PC-3 (cell line): ENCODE measurements at places on chromosomes 1 and 21. TPM values are rescaled to one million over a fixed set of nuclear protein-coding genes. Genes with fewer than 3 reads are reported as not detected.

HSPA6 gene
- total RNA-seq = 3.8 and 4.3 TPM in 2 replicates

SYDE2 gene
- total RNA-seq = 4.4 and 6.8 TPM in 2 replicates

DNA sequence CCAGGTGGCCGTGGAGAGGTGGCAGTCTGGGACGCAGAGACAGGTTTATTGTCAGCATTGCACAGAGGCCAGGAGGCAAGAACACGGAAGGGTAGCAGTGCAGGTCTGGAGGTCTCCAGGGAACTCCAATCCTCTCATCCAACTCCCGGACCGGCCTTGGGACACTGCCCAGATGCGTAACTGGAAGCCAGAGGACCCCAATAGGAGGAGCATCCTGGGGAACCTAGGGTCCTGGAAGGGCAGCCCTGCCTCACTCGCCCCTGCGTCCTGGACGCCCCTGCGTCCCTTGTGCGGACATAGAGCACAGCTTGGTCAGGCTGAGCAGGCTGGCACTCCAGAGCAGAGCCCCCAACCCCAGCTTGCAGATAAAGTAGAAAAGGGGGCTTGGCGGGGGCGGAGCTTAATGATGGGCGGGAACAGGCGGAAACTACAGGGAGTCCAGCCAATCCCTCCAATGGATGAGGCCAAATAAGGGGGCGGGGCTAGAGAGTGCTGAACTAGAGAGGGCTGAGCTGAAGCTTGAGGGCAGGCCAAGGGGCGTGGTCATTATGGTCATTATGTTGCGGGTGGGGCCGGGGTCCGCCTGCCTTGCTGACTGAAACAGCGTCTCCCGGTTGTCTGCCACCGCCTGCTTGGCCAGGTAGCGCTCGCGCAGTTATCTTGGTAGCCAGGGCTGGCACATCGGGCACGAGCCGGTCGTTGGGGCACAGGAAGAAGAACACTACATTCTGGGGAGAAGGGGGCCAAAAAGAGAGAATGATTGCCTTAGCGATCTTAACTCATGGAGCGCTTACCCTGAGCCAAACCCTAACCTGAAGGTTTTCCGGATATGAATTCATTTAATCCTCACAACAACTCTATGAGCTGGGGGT, 3.7 kb upstream of the ARHGEF19 start:
- no peaks in the 10 kb centered on the region for H3K27me3 ChIP-seq
- H3K4me3 ChIP-seq = peak overlapping the region; percentile 68
- peak; percentile 82 for DNase-seq
- peaks cover 15% of the 10 kb centered on the region; the same call in 1 of the 2 replicates for H3K4me1 ChIP-seq
- H3K27ac ChIP-seq = no peak overlapping the region

DNA sequence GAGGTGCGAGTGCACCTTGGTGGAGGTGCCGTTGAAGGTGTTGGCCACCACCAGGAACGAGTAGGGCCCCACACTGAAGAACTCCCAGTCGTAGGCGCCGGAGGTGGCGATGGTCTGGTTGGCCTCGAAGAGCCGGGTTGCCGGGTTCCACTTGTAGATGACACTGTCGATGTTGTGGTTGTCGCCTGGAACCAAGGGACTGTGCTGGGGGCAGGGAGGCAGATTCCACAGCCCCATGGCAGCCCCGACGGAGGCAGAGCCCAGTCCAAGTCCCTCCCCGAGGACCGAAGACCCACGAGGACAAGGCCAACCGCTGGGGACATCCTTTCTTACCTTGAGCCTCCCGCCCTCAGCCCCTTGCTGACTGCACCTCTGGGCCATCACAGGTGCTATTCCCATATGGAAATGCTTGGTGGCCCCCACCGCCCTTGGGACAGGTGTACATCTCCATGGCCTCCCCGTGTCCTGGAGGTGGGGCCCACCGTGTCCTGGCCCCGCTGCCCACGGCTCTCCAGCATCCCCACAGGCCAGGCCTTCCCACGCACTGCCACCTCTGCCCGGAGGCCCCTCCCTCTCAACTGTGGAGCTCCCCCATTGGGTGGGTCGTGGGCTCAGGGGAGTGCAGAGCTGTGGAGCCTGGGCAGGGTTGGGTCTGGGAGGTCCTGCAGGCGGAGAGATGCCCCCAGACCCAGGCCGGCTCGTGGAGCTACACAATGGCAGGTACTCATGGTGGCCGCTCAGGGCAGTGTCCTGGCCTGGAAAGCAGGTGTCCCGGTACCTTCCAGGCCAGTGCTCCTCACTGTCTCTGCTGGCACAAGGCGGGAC, 17.9 kb downstream of the KRTAP10-1 start:
- H3K4me3 ChIP-seq = no peak overlapping the region
- no peaks in the 10 kb centered on the region for H3K4me1 ChIP-seq
- no peak overlapping the region for H3K27ac ChIP-seq

DNA sequence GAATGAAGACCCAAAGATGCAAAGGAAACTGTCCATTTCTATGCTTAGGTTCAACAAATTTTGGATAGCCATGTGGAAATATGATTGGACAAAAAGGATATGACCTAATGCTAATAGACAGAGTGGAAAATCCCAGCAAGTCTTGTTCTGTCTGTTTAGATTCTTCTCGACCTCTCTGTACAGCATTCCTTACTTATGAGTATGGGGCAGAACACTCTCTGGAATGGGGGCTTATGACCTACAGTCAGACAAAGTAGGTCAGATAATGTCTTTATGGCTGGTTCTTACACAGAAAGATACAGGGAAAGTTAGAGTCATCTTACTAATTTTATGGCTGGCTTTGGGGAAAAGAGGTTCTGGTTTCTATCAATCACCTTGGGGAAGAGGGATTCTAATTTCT, 2.8 kb downstream of the GCSAML start:
- no peak overlapping the region for H3K27ac ChIP-seq
- DNase-seq = peak; percentile 71
- no peak overlapping the region for H3K4me3 ChIP-seq
- H3K36me3 ChIP-seq = no peaks in the 10 kb centered on the region

DNA sequence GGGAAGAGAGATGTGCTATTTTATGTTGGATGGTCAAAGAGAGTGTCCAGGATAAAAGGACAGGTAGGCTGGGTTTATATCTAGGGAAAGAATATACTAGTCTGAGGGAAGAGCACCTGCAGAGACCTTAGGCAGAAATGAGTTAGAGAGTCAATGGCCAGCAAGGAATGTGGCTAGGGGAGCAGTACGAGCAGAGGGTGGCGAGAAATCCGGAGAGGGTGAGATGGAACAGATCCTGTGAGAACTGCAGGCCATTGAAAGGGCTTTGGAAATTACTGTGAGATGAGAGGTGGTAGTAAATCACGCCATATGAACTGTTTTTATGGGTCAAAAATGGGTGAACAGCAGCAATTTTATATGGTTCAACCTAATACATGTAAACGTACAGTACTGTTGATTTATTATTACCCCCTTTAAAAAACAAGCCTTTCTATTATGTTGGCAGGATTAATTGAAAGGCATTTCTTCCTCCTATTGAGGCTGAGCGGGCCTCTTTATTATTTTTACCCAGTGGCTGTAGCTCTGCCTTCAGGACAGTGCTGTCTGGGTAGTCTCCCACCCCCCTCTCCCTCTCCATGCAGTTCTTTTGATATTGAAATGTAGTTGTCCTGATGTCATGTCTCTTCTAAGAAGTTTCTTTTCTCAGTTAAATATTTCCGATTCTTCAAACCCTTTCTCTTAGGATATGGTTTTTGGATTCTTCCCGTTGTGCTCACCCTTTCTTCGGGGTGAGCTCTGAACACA, 75.2 kb upstream of the CD1D start:
- H3K4me1 ChIP-seq = peaks cover 8% of the 10 kb centered on the region
- no peak for DNase-seq
- no peaks in the 10 kb centered on the region for H3K36me3 ChIP-seq

- H3K4me3 ChIP-seq = no peak overlapping the region
- H3K4me1 ChIP-seq = no peaks in the 10 kb centered on the region
- no peaks in the 10 kb centered on the region for H3K36me3 ChIP-seq
- no peak for DNase-seq
These were observed 126.1 kb downstream of the DENND1B start for GRCh38 chr1:197649188-197649587.
